ENCODE measurements at places on chromosomes 3 and 15.
A peak's percentile ranks its signal among the peaks of the same experiment; 100 is the strongest.

DNA sequence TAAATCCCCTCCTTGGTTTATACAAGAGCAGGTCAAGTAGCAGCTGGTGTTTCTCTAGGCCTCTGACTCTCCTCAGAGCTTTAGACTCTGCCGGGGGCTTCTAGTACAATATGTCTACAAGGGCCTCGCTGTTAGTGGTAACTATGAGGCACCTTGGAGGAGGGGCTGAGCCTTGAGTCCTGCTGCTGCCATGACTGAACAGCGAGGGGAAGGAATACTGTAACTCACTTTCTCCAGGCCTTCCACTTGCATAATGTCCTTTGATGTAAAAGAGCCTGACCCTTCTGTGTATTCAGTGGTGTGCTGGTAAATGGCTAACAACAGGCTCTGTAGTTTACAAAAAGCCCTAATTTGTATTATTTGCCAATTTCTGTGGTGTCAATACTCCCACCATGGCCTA lies 27.8 kb downstream of the DRD3 start:
- DNase-seq = no peak

- peak; percentile 18 for DNase-seq
These were observed 171.8 kb downstream of the FEZF2 start for GRCh38 chr3:62201438-62202035.

DNA sequence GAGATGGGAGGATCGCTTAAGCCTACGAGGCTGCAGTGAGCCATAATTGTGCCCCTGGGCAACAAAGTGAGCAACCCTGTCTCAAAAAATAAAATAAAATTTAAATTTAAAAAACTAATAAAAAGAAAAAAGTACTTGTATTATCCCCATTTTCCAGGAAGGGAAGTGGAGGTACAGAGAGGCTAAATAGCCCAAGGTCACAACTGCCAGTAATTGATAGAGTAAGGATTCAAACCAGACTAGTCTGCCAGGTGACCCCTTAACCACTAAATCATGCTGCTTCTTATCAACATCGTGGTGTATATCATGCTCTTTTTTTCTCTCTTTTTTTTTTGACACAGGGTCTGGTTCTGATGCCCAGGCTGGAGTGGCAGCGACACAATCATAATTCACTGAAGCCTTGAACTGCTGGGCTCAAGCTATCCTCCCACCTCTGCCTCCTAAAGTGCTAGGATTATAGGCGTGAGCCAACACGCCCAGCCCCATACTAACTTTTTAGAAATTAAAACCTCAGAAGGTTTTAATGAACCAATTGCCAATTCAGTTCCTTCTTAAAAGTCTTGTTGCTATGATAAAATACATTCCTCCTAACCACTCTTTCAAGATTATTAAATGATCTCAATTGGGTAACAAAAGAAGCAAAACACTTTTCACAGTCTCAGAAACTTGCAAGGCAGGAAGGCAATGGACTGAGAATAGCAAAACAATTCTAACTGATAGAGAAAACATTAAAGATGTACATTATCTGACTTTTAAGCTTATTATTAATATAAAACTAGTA lies 30.5 kb downstream of the HERC1 start:
- DNase-seq = no peak

DNA sequence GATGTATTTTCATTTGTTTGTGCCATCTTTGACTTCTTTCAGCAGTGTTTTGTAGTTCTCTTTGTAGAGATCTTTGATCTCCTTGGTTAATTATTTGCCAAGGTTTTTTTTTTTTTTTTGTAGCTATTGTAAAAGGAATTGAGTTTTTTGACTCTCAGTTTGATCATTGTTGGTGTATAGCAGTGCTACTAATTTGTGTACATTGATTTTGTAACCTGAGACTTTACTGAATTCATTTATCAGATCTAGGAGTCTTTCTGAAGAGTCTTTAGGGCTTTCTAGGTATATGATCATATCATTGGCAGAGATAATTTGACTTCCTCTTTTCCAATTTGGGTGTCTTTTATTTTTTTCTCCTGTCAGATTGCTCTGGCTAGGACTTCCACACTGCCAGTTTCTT lies 42.2 kb upstream of the POMGNT2 start:
- DNase-seq = no peak

DNA sequence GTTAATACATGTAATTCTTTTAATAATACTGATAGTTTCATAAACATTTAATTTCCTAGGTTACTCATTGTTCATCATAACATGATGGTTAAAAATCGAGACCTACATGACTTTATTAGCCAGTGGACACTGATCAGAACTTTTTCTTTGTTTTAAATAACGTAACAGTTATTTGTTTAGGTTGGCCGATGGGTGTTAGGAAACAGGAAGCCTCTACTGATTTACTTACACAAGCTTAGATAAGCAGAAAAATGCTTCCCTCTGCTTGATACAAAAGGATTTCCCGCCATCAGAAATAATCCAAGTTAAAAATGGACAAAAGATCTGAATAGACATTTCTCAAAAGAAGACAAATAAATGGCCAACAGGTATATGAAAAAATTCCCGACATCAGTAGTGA lies 16.6 kb upstream of the APH1B start:
- no peak for DNase-seq

DNA sequence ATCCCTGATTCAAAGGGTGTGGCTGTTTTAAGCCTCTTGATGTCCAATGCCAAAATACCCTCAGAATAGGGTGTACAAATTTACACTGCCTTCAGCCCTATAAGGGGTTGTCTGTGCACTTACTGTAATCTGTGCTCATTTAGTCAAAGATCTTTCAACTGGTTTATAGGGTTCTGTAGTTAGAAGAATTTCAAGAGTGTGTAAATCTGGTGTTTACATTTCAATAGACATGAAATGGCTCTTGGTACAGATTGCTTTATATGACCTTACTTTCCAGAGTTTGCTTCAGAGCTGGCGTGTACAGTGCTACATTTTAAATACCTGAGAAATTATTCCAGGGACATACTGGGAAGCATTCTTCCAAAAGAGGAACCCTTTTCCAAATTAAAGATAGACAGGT lies 399.3 kb downstream of the FOXP1 start:
- DNase-seq = no peak

DNA sequence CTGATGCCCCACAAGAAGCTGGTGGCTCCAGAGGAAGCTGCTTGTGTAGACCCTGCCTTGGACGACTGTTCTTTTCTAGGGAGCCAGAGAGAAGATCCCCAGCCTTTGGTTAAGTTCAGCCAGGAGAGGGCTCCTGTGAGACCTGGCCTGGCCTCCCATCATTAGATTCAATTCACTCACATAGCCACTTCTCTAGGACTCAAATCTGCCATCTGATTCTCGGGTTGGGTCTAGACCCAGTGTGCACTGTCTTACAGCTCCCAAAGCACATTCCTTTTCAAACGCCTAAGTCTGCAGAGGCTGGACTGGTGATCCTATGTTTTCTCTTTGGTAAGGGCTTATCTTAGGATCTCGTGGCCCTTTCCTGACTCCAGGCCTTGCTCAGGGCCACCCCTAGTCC lies 81.7 kb upstream of the NPHP3 start:
- no peak for DNase-seq

- DNase-seq = no peak
These were observed 103.2 kb upstream of the SLCO2A1 start for GRCh38 chr3:134132961-134133360.

- DNase-seq = no peak
These were observed 9.2 kb upstream of the WDR49 start for GRCh38 chr3:167662919-167663400.

- no peak for DNase-seq
These were observed 79.7 kb downstream of the RARB start for GRCh38 chr3:25507811-25508210.

GRCh38 chr3:158768881-158769543 lies 32.8 kb upstream of the MFSD1 start:
- peak; percentile 74 for DNase-seq

- DNase-seq = no peak
These were observed 30.5 kb downstream of the MELTF start for GRCh38 chr3:196998966-196999760.

GRCh38 chr3:159130108-159130507 lies 328.3 kb downstream of the MFSD1 start:
- peak; percentile 63 for DNase-seq

DNA sequence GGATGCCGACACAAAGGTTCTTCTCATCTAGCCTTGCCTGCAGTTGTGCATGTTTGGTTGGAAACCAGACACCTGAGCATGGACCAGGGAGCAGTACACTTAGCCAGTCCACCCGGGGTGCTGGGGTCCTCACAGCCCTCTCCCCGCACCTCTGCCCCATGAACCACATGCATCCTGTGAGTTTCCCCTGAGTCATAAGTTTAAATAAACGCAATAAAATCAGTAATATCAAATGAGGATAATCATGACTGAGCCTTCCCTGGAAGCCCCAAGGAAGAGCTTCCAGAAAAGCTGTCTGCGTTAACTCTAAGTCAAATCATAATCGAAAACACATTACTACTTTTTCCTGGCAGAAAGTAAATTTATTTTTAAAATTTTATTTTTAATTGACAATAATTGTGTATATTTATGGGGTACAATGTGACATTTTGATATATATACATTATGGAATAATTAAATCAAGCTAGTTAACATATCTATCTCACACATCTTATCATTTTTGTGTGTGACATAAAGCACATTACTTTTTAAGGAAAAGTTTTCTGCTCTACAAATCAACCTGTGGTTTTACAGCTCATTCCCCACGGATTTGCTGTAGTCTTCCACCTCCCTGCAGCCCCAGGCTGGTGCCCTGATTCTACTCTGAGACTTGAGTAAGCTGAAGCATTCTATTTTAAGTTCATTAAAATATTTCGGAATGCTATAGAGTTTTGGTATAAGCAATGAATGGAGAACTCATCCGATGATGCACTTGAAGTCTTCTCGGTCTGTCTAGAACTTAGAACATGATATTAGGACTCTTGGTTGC lies 166.0 kb upstream of the EIF1B start:
- DNase-seq = no peak

GRCh38 chr3:2250783-2251182 lies 152.1 kb downstream of the CNTN4 start:
- DNase-seq = no peak

DNA sequence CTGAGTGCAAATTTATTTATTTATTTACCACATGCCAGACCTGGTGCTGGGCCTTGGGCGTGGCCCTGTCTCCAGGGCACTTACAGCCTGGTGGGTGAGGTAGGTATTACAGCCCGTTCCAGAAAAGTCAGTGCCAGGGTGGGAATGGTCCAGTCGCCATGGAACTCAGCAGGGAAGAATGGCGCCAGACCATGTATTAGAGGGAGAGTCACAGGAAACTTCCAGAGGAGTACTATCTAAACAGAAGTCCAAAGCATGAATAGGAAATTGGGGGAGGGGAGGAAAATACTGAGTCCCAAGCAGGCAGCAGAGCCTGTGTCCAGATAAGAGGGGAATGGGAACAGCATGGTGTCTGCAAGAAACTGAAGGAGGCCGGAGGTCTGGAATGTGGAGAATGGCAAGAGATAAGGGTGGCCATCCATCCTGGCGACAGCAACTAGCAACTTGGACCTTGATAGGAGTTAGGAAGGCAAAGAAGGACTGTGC lies 27.0 kb downstream of the SH3BP5 start:
- peak; percentile 26 for DNase-seq

- DNase-seq = no peak
These were observed 636.5 kb downstream of the ZBBX start for GRCh38 chr3:166743481-166744134.

DNA sequence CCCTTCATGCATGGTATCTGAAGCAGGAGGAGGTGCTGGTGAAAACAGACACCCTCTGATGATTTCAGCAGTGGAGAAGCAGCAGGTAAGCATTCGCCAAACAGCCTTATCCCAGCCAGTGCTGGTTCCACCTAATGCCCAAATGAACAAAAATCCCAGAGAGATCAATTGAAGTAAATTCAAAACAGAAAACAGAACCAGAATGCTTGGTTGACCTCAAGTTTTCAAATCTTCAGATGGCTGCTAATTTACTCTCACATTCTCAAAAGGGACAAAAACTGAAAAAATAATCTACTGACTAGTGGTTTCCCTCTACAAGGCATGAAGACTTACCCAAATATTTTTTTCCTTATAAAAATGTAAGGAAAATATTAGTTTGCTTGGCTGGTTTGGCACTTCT lies 87.0 kb upstream of the MYO5C start:
- DNase-seq = no peak

DNA sequence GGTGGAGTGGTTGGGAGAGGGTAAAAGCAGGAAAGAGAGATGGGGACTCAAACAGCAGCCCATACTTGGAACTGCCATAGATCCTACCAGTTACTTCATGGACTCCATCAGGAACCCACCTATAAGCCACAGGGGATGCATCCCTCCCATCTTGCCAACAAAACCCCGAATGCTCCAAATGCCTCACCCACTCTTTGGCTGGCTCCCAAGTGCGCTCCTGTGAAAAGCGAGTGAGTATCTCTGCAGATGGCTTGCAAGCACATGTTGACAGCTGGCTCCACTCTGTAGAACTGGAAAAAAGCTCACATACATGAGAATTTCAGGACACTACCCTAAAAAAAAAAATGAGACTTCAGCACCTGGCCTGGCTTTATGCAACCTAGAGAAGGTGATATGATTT lies 151.0 kb downstream of the UBE3A start:
- no peak for DNase-seq

- no peak for DNase-seq
These were observed 6.8 kb upstream of the TRIM69 start for GRCh38 chr15:44729408-44730127.

DNA sequence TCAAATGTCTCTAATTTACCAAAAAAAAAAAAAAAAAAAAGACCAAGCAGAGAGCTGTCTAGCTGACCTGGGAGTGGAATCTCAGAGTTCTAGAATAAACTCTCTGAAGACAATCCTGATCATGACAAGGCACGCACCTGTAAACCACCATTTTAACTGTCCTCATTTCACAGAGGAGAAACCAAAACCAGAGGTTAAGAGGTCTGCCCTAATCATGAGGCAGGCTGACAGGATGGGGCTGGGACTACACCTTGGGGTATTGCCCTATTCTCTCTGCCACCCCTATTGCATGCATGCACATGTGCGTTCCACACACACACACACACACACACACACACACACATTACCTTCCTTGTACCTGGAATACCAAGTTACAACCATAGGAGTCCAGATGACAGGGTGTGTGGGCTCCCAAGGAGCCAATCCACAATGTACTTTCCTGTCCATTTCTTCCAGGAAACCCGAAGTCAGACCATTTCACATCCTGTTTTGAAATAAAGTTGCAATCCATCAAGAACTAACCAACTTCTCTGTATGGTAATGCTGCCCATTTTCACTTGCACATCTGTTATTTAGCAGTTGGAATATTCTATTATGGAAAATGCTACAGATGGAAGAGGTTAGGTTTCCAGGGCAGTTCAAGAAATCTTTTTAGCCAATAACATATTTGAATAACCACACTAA lies 34.6 kb downstream of the HSPBAP1 start:
- DNase-seq = no peak

DNA sequence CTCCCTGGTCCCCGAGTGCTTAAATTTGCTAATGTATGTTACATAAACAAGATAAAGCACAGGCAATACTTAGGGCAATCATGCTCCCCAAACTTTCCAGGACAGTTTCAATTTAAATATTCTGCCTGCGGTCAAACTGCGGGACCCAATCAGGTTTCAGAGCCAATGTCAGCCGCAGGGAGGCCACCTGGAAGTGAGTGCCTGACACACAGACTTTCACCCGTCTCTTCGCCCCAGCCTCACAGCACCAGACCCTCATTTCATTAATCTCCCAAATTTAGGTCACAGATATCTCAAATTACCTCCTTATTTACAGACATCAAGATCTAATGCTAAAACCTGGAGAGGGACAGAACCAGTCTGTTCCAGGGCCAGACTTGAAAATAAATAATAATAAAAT lies 107.2 kb upstream of the ALDH1A3 start:
- DNase-seq = no peak
